Neural progenitor cell (in vitro differentiated cells): ENCODE measurements at places on chromosomes 3 and 15. TPM values are rescaled to one million over a fixed set of nuclear protein-coding genes. Genes with fewer than 3 reads are reported as not detected.

POC1A gene
- total RNA-seq, result 10.3 and 18.7 TPM in 2 replicates

PLA2G4D gene
- total RNA-seq, result not detected in 2 replicates

DNA sequence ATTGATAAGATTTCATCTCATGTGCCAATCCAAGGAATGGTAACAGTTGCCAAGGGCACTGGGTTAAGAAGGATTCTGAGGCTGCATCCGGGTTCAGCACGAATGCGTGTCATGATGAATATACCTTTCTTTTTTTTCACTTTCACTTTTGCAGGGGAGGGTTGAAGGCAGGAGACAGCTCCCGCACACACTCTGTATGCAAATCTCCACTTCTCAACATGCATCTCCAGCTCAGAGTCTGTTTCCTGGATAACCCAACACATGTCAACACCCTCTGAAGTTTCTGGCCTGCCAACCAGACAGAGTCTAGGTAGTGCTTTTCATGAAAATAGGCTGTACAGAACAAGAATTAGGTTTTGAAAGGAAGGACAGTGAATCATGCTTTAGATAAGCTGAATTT, 21.6 kb downstream of the B4GALT4 start:
- no peak for DNase-seq

- DNase-seq, result no peak
Measured at GRCh38 chr3:176950743-176951142, 246.5 kb downstream of the TBL1XR1 start.

DNA sequence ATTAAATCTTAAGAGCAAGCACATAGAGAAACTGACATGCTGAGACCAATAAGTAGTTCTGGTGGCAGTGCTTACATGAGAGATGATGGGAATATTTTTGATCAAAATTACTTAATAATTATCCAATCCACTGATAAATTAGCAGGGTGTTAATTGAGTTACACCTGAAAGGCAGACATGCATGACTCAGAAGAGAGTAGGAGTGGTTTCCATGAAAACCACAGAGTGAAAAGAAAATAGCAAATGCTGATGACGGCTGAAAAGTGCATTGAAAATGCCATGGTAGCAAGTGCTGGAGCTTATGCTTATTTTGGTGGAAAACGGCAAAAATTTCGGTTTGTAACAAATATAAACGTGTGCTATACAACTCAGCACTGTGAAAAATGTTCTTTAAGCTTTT, 267.8 kb upstream of the LRRN1 start:
- no peak for DNase-seq

GRCh38 chr3:162354356-162354755, 857.7 kb downstream of the OTOL1 start:
- no peak for DNase-seq
